Stimulated activated CD4-positive, alpha-beta T cell treated with anti-CD3 and anti-CD28 coated beads, Interleukin-1b, Interleukin-23, amount 100 ng/mL, for 1 hour (primary cell): ENCODE measurements at places on chromosomes 1 and 21.

- DNase-seq: no peak
Measured at GRCh38 chr1:247701338-247701737, 15.1 kb downstream of the OR6F1 start.

DNA sequence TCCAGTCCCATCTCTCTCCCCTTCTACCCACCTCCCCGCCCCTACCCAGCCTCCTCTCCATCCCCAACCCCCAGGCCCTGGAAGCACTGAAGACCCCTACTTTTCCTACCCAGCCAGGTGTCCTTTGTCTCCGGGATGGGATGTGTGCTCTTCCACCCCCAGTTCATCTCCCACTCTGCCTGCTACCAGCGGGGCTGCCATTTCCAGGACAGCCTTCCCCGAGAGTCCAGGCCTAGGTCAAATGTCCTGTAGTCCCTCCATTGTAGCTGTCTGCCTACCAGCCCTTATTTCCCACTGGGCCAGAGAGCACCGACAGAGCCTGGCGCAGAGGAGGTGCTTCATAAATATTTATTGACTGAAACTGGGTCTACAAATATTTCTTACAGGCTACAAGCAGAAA, 72.0 kb upstream of the TLR5 start:
- DNase-seq: no peak

GRCh38 chr21:36545776-36546511, 66.0 kb upstream of the CLDN14 start:
- DNase-seq: no peak

DNA sequence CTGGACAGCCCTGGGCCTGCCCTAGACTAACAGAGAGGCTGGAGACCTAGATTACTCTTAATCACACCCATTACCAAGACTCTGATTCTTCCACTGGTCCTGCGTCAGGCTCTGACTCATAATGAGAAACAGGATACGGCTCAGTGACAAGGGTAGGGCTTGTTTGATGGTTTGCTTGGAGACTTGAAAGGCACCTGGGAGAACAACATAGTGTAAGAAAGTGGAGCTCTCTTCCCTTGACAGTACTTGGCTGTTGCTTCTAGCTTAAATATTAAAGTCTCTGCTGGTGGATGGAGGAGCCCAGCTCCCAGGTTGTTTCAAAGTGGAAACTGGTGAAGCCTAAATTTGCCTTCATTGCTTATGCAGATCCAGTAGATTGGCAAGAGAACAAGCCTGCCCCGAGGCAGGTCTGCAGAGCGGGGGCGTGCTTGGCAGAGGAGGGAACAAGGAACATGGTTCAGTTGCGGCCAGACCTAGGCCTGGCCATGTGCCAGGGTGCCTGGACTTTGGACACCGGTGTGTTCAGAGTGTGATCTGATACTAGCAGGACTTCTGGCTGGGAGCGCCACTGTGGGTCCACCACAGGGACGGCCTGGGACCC, 480.6 kb downstream of the CAMTA1 start:
- no peak for DNase-seq

DNA sequence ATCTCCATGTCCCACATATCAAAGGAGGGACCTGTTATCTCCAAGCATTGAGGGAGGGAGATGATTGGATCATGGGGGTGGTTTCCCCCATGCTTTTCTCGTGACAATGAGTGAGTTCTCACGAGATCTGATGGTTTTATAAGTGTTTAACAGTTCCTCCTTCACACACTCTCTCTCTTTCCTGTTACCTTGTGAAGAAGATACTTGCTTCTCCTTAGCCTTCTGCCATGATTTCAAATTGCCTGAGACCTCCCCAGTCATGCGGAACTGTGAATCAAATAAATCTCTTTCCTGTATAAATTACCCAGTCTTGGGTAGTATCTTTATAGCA, 91.6 kb downstream of the DDAH1 start:
- DNase-seq: no peak

DNA sequence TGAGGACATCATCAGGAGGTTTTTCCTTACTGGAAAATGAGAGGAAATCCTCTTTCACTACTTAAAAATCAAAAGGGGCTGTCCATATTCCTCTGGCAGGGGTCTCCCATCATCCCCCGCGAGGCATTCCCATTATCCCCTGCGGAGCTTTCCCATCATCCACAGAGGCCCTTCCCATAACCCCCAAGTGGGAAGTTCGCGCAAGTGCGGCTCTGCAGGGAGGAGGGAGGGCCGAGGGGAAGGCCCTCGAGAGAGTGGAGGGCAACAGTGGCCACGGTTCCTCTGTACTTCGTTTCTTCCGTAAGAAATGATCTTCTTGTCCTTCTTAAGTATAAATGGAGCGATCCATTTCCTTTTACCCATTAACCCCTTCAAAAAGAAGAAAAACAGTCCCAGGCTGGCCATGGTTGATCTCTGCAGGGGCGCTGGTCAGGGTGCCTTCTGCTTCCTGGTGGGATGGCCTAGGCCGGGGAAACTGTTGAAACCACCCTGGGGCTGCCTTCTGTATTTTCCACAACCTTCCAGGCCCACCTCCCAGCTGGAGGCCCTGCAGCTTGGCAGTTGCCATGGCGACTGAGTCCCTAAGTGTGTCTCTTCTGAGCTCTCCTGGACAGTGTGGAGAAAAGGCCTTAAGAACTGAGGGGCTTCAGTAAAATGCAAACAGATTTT, 3.6 kb upstream of the RSPH1 start:
- no peak for DNase-seq

GRCh38 chr1:27430903-27431600, 38.6 kb downstream of the GPR3 start:
- DNase-seq: no peak

- no peak for DNase-seq
Measured at GRCh38 chr1:224271106-224271505, 58.9 kb downstream of the NVL start.

- no peak for DNase-seq
Measured at GRCh38 chr1:170770254-170770653, 106.3 kb downstream of the PRRX1 start.

- no peak for DNase-seq
Measured at GRCh38 chr1:151367658-151368392, 4.7 kb downstream of the SELENBP1 start.

DNA sequence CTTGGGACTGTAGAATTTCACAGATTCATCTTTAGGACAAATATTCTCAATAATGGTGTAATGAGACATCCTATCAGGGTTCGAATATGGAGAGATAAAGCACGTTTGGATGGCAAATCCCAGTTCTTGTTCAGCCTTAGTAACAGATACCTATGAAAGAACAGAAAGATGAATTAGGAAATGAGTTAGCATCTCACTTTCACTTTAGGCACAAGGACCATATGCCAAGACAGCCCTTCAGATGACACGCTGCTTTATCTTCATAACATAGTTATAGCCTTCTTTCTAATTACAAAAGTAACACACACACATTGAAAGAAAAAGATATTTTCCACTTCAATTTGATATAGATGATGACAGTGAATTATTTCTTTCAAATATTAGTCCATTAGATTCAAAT, 173.6 kb downstream of the TGFBR3 start:
- no peak for DNase-seq

DNA sequence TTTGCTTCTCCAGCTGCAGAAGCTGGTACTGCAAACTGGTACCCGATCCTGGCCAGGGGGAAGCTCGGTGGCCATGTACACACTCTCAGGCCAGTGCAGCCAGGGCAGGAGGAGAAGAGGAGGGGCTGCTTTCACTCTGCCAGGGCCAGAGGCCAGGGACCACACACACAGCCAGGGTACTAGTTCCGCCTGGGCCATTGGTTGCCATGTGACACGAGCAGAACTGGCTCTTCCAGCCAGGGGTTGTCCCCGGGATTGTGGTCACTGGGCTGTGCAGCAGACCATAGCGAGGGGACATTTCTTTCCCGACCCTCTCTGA, 3.7 kb upstream of the SHISAL2A start:
- no peak for DNase-seq

DNA sequence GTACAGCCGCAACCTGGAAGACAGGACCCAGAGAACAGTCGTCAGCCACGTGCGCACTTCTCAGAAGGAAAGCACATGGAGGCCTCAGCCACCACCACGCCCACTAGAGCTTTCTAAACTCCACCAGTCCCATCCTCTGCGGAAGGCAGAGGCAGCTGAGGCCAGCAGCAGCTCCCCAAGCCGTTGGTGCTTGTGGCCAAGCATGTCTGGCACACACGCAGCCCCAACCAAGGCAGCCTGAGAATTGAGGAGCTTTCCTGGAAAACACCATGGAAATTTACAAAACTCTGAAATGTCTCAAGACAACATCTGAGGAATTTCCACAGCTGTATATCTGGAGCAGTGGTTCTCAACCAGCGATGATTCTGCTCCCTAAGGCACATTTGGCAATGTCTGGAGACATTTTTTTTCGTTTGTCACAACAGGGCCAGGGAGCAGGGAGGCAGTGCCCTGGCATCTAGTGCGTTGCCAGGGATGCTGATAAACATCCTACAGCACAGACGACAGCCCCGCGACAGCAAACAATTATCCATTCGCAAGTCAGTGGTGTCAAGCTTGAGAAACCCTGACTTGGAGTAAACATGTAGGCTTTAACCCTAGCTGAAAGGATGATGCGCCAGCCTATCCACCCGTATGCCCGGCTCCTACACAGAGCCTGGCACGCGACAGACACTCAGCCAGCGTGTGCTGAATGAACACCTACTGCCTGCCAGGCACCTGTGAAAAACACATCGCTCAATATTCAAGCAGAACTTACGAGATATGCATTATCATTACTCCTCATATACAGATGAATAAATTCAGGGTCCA, 24.7 kb downstream of the NPHP4 start:
- DNase-seq: no peak

DNA sequence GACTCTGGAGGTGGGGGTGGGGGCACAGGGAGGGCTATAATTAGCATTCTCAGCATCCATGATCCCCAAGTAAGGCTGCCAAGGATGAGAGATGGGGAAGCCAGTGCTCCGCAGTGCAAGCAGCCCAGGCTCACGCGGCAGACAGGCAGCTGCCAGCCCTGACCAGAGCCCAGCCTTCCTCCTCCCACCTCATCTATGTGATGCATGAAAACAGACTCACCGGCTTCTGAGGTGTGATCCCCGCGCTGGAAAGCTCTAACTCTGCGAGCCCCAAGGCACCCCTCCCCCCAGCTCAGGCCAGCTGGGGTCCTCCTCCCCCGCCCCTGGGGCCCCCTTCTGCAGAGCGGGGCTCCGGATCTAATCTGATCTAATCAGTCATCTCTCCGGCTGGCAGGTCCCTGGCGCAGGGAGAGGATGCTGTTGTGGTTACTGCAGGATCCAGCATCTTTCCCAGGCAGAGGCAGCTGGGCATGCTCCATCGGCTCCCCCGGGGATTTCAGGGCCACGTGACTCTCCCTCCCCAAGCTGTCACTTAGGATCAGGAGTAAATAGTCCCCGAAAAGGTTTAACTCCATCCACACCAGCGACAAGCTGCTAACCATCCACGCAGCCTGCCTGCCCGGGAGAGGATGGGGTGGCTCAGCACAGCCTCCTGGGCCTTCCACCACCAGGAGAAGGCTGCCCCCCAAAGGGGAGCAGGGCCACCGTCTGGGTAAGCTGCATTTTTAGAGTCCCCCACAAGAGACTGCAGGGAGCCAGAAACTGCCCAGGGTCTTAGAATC, at the start of gene PLEKHA6:
TSS of gene PLEKHA6 (minus strand) at position 456 of the 782 bp plus-strand sequence. CDS start 86,202 bp downstream, outside the sequence.
- DNase-seq: no peak

DNA sequence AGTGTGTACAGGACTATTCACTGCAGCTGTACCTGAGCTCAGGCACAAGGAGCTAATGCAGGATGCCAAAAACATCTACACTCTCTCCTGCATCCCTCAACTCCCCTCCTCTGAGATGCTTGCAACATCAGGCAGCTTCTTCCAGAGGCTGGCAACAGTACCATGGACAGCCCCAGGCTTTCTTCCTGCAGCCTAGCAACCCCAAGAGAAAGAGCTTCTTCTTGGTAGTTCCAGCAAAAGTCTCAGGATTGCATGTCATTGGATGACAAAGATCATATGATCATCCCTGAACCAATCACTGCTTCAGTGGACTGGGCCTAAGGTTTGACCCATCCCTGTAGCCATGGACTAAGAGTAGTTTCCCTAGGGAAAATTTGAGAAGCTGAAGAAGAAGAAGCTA, 46.7 kb downstream of the CAMK2N1 start:
- no peak for DNase-seq

- no peak for DNase-seq
Measured at GRCh38 chr1:174301295-174302077, 142.2 kb downstream of the RABGAP1L start.

DNA sequence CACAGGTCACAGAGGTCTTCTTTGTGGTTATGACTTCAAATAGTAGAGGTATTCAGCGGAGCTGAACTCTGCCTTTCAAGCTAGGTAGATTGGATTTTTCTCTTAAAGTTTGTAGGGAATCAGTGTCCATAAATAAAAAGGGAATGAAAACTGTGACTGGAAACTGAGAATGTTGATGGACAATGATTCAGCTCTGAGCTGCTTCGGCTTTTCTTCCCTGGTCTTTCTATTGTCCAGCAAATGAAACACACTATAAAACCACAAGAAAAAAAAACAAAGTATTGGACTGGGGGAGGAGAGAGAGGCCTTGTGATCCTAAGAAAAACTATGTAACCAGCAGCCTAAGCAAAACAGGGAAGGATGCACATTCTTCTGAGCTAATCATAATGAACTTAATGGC, 11.1 kb downstream of the TNNI3K start:
- no peak for DNase-seq

DNA sequence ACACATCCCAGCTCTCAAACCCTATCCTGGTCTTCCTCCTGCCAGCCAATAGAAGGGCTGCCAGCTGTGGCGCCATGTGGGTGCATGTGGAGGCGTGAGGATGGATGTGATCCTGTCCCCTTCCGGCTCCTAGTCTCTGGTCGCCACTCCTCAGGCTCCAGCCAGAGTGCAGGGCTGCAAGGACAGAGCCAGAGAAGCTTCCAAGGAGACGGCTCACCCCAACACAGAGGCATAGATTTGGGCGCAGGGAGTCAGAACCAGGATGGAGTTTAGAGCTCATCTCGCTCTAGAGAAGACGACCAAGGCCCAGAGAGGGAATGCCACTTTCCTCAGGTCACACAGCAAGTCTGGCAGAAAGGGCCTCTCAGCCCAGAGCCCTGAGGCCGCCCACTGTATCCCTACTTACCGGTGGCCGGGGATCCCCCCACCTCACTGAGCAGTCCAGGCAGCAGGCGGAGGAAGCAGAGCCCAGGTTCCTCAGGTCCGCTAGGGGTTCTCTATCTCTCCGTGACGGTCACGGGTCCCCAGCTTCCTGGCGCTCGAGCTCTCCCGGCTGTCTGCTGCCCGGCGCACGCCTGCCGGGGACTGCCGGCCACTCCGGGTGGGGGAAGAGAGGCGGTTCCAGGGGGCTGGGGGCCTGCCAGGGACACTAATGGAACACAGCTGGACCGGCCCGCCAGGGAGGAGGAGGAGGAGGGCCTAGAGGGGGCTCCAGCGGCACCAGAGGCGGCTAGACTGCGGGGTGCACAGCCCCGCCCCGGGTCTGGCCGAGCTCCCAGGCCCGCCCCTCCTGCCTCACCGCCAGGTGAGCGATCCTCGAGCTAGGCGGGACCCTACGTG, at the start of gene COL16A1:
TSS of gene COL16A1 (minus strand) at position 587 of the 840 bp plus-strand sequence. CDS start 1,824 bp downstream, outside the sequence.
- no peak for DNase-seq

DNA sequence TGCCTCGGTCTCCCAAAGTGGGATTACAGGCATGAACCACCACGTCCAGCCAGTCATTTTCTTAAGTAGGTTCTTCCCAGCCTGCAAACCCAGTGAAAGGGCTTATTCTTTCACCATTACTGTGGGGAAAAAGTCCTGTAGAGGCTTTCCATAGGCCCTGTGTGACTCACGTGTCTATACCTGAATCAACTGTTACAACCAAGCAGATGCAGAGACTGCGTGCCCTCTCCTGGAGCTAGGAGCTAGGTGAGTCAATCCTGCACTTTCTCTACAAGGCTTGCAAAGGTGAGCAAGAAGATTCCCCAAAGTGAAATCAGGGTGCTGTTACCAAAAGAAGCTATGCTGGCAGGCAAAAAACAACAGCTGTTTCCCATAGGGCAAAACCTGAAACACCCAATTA, 13.8 kb upstream of the MPZL1 start:
- DNase-seq: no peak
